Fibroblast of upper back skin (primary cell): ENCODE measurements at places on chromosomes 1 and 21.

DNA sequence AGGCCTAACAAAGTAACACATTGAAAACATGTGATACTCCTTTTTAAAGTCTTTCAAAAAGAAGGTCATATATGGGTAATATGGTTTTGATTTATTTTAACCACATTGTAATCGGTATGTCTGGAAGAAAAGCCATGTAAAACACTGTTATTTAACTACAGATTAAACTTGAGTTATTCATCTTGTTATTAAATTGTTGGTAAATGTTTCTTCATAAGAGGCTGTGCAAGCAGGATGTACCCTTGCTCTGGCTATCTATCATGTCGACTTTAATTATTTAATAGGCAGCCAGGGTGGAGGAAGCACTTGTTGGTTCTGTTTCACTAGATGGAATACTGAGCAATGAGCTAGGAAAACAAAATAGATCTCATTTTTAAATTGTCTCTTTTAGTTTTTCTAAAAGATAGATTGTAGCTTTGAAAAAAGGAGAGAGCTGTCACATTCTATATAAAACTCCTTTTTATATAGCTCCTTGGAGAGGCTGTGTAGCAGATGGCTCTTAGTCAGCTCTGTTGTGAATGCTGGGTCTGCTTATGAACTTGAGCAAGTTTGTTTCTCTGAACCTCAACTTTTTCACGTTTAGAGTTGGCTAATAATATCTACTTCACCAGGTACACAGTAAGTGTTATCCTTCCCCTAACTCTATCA lies 39.5 kb downstream of the LRRC8B start:
- peak; percentile 45 for DNase-seq

DNA sequence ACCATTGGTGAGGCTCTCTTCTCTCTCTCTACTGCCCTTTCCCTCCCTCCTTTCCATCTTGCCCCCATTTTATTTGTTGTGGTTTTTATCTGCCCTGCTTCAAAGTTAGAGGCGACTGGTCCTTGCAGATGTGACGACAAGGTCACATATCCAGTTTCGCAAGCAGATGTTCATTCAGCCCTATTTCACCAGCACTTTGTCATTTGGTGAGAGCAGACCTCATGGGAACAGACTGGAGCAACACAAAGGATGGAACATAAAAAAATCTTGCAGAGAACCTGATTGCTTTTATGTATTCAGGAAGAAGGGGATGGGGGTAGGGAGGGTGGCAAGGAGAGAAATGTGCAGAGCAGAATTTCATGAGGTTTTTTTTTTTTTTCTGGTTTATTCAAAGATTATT lies 84.3 kb downstream of the ELAVL4 start:
- DNase-seq: no peak

DNA sequence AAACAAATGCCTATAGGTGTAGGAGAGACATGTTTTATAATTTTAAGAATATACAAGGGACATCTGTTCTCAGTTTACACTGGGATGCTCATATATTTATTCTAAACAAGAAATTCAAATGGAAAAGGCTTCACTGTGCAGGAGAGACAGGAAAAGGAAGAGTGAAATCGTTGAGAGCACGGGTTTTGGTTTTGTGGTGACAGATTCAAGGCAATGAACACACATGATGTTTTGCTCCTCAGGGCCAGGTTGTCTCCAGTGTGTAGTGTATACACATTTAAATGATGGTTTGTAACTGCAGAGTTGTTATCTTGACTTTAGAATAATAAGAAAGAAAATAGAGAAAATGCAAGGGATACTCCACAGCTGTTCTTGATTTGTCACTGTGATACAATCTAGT lies 73.7 kb downstream of the S1PR1 start:
- DNase-seq: no peak

DNA sequence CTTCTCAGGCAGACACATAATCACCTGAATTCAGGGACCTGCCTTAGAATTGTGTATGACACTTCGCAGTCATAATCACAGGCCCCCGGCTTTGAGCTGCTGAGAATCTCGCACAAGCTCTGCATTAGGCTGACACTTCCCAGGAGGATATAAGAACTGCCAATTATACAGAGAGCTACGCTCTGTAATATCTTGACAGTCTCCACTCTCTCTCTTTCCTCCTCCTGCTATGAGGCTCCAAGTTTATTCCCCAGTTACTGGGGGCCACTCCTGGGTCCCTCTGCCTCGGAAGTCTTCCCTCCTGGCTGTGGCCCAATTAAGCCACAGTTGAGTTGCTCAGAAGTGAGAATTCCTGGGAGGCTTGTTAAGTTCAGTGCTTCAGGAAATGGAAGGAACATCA lies 42.7 kb downstream of the EBNA1BP2 start:
- no peak for DNase-seq

- DNase-seq: peak; percentile 34
Observed at GRCh38 chr1:115717541-115717940, 51.0 kb downstream of the CASQ2 start.

DNA sequence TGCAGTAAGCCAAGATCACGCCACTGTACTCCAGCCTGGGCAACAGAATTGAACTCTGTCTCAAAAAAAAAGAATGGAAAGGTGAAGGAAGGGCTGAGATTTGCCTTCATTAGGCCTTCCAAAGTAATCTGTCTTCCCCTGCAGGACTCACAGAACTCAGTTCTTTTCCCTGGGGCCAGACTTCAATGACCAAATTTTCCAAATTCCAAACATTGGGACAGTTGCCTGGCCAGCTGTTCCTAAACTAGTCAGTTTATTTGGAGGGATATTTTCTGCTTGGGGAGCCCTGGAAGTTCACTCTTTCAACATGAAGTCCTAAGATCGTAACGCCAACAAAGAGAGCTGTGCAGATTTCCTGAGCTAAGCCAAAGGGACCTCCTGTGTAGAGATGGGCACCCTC lies 5.4 kb upstream of the DEDD start:
- no peak for DNase-seq

DNA sequence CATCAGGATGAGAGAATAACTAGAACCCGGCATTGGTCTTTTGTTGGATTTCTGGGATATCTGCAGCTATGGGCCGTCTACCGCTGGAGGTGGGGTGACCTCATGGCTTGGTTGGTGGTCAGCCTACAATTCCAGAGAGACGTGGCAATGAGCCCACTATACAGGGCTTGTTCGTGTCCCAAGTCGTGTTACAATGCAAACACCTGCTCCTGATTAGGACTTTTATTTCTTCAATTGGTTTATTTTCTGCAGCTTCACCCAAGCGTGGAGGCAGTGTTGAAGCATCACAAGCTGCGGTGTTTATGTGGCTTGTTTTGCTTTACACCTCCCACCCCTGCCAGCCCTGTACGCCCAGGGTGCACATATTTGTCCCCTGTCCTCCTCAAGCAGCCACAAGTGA lies 211.7 kb upstream of the TMEM51 start:
- peak; percentile 71 for DNase-seq

GRCh38 chr1:115088871-115089419 lies 358 bp downstream of the TSPAN2 start:
- no peak for DNase-seq

DNA sequence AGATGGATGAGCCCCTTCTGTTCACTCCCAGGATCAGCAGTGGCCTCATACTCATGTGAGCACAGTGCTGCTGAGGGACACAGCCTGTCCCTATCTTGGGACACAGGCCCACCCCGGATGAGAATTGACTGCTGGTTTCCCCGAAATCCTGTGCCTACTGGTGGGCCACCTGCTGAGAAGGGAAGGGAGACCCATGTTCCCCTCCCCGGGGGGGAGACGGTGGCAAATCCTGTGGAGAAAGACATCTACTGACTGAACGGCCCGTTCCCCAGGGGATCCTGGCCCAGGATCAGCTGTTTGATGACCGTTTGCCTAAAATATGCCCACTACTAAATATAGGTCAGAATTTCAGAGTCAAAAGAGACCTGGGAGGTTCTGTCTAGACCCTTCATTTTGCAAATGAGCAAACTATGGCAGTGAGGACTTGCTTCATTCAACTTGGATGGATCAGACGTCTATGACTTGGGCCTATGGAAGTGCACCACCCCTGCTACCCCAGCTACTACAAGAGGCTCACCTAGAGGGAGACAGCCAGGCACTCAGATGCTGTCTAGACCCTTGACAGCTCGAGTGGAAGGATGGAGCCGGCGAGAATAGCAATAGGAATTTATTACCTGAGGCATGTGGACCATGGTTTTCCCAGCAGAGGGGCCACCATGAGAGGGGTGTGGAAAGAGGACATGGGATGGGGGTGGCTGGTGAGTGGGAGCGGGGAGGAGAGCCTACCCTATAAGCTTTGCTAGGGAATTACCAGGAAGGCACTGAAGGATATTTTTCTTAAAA lies 15.6 kb upstream of the THEMIS2 start:
- DNase-seq: no peak

- no peak for DNase-seq
Observed at GRCh38 chr1:42740851-42741580, 980 bp upstream of the CLDN19 start.

DNA sequence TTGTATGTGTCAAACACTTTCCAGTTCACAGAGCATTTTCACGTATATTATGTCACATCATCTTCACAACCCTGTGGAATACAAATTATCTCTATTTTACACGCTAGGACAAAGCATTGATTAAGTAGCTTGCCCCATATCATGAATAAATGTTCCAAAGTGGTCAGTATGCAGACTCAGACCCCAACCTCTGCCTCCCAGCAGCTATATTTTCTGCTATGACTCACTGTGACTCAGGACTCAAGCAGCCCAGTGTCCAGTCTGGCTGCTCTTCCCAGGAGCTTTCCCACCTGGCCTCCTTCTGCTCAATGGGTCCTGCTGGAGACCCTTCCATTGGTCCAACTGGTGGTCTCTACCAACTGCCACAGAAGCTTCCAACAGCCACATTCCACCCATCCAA lies 56.0 kb upstream of the RAP1A start:
- peak; percentile 71 for DNase-seq

DNA sequence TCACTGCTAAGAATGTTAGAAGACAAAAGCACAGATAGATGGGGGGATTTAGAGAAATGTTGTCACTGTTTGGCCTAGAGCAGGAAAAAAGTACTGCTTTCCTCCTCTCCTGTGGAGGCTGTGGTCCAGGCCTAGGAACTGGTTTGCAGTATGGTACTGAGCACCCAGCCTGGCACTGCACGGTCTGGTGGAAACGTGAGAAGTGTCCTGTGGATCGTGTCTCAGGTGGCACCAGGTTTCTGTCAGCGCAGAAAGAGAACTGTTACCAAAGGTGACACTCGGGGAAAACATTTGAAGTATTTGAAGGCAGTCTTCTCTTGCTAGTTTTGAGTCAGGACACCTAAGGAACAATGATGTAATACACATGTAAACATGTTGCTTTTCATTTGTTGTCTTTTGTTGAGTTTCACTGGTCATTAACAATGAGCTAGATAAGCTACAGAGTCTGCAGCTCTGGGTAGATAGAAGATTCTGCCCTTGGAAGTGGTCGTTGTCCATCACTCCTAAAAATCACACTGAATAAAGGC lies 63.0 kb downstream of the B3GALNT2 start:
- no peak for DNase-seq

DNA sequence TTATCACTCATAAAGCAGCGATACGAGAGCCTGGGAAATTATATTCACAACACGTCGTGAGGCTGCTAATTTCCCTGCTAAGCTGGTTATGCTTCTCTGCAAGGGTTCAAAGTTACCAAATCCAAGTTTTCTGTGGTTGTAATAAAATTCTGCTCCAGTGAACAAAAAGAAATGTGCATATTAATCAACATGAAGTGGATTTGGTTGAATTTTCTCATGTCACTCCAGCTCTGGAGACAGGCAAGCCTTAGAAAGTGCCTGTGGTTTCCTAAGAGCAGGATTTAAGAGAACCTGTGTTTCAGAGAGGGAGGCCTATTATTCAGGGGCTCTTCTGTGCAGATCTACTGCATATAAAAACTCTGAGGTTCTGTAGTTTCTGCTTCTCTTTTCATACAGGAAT lies 87.5 kb downstream of the WLS start:
- DNase-seq: no peak

- no peak for DNase-seq
Observed at GRCh38 chr1:56329970-56330369, 249.4 kb downstream of the PLPP3 start.

DNA sequence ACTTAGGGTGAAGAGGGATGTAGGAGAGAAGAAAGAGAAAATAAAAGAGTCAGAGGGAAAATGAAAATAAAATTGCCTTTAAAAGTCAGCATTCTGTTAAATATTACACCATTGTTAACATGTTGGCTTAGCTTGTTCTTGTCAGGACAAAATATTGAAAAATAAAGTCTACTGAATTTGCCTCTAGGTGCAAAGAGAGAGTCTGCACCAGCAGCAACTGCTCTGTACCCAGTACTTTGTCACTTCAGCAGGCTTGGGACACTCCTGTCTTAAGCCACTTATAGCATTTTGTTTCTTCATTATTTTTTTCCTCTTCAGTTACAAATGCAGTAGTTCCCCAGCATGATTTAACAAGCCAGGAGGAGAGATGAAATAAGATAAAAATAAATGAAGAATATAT lies 11.0 kb upstream of the USH2A start:
- DNase-seq: no peak

DNA sequence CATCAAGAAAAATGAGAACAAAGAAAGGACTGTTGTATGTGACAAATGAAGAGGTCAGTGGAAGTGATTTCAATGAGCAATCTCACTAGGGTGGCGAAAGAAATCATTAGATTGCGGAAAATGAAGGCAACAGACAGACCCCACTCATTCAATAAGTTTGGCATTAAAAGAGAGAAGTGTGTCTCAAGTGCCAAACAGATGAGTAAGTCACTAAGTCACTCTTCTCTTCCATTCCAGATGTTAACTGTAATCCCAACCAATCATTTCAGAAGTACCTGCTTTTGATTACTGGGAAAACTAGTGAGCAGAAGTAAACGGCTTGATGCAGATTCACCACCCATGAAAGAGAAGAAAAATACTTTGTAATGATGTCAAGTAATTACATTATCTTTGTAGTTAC lies 144.3 kb upstream of the PRMT6 start:
- DNase-seq: peak; percentile 63

DNA sequence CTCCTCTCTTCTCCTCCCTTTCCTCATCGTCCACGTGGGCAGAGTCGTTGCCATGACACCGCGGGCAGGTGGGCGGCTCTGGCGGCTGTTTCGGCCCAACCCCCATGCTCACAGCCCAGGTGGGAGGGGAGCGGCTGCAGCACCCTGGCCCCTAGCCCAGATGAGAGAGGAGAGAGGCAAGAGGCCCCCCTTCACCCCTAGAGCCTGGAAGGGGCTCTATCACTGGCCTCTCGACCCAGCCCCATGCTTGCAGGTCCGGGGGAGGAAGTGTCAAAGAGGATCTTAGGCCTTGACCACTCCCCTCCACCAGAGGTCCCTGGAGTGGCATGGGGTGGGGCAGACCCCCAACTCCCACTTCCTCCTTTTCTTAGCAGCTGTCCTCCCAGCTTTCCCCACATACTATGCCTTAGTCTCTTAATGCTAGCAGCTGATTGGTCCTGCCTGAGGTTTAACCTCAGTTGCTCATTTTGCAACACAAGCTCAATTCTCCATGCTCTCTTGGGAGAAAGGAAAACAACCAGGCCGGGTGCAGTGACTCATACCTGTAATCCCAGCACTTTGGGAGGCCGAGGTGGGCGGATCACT lies 10.4 kb downstream of the DLGAP3 start:
- no peak for DNase-seq

- DNase-seq: no peak
Observed at GRCh38 chr1:69551476-69552324, 16.0 kb upstream of the LRRC7 start.

GRCh38 chr1:12514590-12514989 lies 103.4 kb downstream of the DHRS3 start:
- DNase-seq: no peak
